NCI-H526 treated with DMSO at 0.1 percent for 48 hours (cell line): ENCODE measurements at places on chromosomes 5 and 9.
A peak's percentile ranks its signal among the peaks of the same experiment; 100 is the strongest.

DNA sequence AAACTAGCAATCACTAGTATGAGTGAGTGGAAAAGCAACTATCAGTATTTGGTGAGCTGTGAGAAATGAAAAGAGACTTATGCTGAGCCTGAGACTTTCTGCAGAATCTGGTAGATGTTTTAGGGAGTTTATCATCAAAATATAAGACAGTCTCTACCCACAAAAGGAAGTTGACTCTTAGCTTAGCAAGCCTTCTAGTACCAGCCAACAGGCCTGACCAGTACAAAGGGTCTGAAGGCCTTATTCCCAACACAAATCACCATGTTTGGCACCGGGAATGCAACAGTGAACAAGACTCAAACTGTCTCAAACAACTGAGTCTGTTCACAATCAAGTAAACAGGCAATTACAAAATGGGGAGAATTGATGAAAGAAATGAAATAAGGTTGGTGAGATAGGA, 244.4 kb downstream of the CWC27 start:
- no peak for DNase-seq

- no peak for DNase-seq
Observed at GRCh38 chr9:125644819-125645507, 62.0 kb downstream of the MAPKAP1 start.

GRCh38 chr5:142400415-142400814, 75.6 kb upstream of the SPRY4 start:
- DNase-seq: no peak

- no peak for DNase-seq
Observed at GRCh38 chr9:70594386-70594944, 180.0 kb upstream of the KLF9 start.

GRCh38 chr9:97855899-97856298, 2.9 kb downstream of the FOXE1 start:
- no peak for DNase-seq

GRCh38 chr5:67985686-67986387, 229.7 kb upstream of the PIK3R1 start:
- DNase-seq: no peak

DNA sequence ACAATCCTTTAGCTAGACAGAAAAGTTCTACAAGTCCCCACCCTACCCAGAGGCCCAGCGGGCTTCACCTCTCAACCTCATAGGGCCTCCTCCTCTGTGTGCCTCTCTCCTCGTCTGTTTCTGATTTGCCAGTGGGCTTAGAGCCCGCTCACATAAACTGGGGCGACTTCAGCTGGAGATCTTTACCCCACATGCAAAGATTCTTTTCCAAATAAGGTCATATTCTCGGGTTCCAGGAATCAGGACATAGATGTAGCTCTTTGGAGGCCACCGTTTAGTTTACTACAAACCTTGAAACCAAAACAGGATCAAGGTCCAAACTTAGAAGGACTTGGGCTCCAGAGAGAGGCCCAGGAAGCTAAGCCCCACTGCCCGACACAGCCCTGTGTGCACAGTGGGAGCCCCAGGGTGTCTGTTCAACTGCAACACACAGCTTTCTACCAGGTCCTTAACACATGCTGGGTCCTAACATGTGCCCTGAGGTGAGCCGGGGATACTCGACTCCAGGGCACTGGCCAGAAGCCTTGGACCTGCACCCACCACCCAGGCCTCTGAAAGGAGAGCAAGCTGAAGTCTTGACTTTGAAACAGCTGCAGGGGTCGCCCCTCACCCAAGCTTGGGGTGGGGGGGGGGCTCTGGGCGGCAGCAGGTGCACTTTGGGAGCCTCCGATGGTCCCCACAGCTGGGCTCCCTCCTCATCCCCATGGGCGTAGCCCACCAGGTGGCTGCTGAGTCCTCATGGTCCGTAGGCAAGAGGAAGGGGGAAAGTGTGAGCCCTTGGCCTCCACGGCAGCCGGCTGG, 26.8 kb upstream of the SLC12A7 start:
- no peak for DNase-seq

DNA sequence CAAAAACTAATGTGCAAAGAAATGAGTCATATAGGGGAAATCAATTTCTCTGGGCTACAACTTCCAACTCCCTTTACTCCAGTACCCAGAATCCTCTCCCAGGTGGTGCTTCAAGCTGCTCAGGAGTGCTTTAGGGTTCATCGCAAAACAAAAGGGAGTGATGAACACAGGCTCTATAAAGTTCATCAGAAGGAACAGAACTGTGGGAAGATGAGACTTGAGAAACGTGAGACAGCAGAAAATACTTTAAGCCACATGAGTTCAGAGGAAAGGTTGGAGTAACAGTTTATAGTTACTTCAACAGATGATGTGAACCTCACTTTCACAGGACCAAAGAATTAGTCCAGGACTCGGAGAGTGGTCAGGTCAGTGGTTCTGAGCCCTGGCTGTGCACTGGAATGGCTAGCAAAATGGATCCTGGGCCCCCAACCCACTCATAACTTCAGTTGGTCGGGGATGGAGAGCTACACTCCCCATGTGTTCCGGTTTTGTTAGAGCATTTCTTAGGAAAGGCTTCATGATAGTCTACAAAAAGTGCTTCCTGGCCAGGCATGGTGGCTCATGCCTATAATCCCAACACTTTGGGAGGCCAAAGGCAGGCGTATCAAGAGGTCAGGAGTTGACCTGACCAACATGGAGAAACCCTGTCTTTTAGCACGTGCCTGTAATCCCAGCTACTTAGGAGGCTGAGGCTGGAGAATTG, 4.3 kb downstream of the RPL12 start:
- no peak for DNase-seq

GRCh38 chr9:96478829-96479371, 28.9 kb downstream of the HABP4 start:
- no peak for DNase-seq

GRCh38 chr9:89305868-89306267, 5.1 kb upstream of the CKS2 start:
- DNase-seq: no peak

DNA sequence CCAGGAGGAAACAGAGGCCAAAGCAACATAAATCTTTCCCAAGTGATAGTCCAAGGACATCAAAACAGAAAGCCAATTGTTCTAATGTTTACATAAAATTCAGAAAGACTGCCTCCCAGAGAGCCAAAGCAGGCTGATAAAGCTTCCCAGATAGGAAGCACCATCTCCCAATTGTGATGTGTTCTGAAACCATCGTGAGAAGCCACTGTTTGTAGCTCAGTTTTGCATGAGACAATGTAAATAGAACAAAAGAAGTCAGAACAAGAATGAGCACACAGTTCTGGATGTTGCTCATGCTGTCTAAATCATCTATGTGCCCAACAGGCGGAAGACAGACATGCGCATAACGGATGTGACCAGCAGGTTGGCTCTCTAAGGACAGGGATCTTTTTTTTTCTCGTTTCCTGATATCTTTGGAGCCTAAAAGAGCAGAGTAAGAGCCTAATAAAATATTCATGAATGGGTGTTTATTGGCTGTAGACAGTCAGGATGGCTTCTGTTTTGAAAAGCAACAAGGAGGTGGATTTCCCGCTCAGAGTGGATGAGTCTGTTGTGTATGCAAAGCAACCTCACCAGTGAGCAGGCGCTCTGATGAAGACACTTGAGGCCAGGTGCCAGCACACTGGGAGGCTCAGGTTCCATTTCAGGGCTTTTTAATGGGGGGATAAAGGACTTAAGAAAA, 113.6 kb downstream of the GNA14 start:
- peak; percentile 93 for DNase-seq

DNA sequence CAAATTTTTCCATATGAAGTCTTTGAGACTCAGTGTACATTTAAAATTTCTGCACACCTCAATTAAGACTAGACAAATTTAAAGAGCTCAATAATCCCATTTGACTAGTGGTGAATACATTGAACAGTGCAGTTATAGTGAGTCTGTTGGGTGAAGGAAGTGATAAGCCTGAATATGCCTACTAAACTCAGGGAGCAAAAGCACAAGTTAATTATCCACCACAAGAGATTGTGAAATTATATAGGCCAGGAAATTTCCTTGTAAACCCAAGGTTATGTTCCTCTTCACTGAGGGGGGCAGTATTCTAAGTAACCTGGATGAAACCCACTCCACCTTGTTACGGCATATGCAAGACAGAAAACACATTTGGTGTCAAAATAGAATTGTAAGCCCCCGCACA, 612.9 kb upstream of the DAB2 start:
- DNase-seq: no peak

DNA sequence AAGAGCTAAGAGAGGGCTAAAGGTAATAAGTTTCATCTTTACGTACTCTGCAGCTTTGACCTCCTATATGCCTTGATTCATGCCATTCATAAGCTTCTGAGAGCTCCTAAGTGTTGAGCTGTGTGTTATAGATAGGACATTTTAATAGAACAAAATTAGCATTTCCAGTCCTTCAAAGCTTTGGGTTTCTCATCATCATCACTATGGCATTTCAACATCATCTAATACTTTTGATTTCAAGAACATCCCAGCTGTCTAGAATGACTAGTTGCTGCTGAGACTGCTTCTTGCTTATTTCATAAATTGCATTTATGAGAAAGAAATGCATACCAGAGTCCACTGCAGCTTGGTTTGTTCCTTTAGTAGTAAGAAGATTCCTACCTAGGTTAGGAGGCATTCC, 201.7 kb downstream of the SGCD start:
- no peak for DNase-seq

DNA sequence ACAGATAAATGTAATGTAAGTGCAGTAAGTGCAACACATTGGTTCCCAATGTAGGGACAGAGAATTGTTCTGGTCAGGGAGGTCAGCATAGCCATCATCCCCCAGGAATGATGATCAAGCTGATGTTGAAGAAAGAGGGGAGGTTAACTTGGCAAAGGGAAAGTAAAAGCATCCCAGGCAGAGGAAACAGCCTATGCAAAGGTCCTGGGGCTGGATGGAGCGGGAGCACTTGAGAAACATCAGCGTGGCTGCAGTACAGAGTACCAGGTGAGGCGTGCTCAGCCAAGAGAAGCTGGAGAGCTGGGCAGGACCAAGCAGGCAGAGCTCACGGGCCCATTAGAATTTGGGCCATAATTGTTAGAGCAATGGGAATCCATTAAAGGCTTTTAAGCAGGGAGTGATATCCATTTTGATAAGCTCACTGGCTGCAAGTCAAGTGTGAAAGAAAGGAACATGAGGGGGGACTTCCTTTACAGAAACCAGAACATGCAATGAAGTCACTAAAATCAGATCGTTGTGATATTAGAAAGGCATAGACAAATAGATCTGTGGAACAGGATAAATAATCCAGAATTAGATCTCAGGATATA, 50.1 kb upstream of the HAND1 start:
- no peak for DNase-seq
